ENCODE measurements at places on chromosomes 3 and 15.

DNA sequence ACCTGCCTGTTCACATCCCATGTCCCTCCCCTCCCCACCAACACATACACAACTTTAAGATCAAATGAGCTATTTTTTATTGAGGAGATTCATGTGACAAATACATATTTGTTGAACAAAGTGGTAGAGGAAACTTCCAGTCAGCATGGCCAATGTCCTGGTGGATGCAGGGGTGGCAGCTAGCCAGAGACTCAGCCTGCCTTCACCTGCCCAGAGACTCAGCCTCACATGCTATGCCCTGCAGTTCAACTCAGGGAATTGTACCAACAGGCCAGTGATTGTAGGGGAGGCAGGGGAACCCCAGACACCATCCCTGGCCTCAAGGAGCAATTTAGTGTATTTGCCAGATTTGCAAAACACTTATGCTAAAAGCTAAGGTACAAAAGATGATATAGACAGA is 136.6 kb downstream of the OPA1 start:
- no peak for DNase-seq

- no peak for DNase-seq
These were observed 107.5 kb upstream of the GALNT15 start for GRCh38 chr3:16066975-16067374.

GRCh38 chr3:131503320-131503635 is 507 bp upstream of the MRPL3 start:
- no peak for DNase-seq

- DNase-seq = no peak
These were observed 133.6 kb downstream of the CLSTN2 start for GRCh38 chr3:140068494-140069017.

DNA sequence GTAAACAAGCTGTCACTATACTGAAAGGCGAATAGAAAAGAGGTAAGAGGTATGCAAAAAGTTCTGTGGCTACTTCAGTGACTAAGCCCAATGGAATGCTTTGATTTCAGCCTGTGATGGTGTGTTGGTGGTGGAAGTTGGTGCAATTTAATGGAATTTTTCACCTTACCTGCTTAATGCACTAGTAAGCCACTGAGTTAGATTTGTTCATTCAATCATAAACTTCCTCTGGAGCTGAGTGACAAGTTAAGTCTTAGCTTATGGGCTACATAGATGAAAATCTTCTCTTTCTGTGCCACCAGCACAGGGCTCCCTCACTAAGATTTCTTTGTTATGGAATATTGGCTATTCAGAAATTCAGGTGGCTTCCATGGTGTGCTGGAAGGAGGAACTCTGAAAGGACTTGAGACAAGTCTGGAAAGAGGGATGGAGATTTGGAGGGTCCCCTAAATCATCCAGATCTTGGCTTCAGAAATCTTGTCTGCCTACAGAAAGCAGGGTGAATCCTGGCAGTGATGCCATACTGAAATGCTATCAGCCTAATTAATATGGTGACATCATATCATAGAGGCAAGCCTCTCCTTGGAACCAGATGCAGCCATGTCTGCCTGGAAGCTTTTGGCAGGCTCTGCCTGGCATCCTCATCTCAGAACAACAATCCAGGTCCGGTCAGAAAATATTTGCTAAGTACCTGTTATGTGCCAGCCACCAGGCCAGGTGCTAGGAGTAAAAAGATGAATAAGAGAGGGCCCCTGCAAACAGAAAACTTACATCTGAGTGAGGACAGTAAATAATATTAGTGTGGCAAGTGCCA is 8.1 kb upstream of the GAP43 start:
- no peak for DNase-seq

DNA sequence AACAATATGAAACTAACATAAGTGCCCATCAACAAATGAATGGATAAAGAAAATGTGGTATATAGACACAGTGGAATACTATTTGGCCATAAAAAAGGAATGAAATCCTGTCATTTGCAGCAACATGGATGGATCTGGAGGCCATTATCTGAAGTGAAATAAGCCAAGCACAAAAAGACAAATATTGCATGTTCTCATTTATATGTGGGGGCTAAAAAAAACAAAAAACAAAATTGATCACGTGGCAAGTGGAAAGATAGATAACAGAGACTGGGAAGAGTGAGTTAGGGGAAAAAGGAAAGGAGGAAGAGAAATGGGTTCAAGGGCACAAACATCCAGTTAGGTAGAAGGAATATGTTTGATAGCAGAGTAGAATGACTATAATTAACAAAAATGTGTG is 155.9 kb upstream of the BHLHE40 start:
- no peak for DNase-seq

DNA sequence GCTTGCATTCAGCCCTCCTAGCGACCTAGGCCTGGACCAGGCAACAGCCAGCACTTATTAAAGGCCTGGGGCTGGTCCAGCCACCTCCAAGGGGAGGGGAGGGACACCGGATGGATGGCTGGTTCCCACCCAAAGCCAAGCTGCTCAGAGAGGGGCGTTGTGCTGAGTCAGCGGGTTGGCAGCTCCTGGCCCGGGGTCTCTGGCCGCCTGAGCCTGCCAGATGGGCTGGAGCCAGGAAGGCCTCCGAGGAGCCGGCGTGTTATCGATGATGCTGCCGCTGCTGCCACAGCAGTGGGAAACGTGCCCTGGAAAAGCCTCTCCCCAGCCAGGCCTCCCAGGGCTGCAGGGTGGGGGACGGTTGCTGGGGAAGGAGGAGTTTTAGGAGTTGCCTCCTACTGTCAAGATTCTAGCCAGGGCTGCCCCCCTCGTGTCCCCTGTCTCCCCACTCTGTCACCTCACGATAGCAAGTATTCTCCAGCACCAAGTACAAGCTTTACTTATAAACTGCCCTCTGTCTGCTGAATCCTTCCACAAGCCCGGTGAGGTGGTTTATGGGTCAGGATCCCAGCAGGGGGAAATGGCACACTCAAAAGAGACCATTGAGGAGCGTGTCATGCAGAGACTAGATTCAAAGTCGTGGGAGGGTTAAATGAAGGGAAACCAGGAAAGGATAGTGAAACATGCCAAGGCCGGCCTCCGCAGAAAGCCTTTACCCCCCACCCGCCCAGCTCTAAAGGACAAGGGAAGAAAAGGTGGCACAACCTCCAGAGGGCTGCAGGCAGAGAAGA is 43.2 kb upstream of the TSEN2 start:
- no peak for DNase-seq

DNA sequence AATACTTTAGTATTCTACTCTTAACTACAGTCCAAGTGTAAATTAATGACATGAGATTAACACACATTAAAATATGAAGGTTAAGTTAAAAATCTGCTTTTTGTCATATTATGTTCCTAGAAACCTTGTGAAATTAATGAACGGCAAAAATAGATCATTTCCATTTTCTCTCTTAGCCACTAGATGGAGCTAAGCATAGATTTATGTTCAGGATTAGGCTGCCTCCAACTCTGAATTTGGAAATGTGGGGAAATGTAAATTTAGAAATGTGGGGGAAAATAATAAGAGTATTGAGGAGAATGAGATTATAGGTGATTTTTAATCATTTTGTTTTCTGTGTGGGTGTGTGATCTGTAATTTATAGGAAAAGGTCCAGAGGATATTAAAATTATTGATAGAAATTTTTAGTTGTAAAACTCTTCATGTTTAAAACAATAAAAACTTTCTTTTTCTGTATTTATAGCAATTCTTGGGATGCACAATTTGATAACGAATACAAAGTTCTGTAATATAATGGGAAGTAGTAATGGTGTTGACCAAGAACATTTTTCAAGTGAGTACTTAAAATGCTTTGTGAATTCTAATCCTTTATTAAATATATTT is 59.2 kb downstream of the TMOD3 start:
- peak; percentile 37 for DNase-seq

DNA sequence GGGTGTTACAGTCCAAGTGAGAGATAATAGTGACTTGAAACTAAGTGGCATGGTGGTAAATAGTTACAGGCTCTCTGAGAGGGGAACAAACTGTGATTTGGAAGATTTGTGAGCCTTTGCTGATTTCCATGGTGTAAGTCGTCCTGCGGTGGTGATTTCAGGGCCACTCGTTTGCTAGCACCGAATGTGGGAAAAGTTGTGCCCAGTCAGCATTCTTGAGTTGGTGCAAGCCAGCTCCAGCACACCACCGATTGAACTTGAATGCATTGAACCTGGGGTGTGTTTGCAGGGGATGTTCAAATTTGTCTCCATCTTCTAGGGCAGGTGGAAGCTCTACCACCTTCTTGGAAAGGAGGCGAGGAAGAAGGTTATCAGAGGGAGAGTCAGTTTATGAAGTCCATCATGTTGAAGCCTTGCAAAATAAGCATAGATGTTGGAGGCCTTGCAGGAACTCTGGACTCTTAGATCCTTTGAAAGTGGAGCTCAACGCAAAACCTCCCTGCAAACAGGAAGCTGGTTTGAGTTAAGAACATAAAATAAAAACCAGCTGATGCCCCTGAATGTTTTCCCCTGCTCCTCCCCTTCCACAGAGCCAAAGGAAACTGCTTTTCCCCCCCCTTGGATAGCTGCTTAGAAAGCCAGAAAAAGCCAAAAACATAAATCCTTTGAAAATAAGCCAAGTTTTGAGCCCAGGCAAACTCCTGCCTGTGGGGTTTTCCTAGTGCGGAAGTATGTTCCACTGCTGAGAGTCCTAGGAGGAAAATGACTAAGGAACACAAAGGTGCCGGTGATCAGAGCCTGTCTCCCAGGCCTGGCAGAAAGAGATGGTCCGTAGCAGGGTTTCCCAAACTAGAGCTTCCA is 21.9 kb downstream of the MAPKBP1 start:
- no peak for DNase-seq

DNA sequence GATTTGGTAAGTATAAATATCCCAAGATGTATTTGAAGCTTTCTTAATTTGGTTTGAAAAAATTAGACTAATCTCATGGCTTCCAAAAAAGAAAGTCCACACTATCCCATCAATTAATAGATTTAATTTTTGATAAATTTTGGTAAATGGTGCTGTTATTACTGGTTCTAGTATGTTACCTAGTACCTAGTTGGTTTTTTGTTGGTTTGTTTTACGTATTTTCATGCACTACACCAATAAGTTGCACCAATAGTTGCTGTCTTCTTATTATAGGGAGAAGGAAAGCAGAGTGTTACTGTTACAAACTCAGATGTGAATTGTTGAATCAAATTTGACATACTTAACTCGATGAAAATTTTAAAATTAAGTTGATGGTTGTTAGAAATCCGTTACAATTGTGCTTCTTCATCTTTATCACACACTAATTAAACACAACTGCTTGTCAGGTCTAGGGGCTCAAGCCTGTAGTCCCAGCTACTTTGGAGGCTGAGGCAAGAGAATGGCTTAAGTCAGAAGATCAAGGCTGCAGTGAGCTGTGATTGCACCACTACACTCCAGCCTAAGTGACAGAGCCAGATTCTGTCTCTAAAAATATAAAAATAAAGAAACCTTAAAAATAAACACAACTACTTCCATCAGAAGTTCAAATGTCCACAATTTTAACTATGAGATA is 23.1 kb upstream of the MBNL1 start:
- DNase-seq = no peak

DNA sequence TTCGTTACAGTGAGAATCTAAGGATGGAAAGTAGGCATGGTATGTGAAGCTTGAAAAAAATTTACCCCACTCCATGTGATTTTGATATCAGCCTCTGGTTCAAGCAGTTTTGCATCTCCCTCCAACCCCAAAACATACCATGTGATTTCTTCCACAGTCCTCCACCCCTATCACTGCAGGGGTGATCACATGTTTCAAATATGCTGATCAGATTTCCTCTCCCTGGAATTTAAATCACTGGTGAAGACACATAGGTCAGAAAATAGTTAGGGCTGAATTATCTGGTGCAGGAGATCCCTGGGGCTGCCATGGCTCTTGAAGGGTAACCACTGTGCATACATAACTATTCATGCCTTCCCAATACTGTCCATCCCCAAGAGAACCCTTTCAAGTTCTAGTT is 119.7 kb upstream of the THRB start:
- DNase-seq = no peak

DNA sequence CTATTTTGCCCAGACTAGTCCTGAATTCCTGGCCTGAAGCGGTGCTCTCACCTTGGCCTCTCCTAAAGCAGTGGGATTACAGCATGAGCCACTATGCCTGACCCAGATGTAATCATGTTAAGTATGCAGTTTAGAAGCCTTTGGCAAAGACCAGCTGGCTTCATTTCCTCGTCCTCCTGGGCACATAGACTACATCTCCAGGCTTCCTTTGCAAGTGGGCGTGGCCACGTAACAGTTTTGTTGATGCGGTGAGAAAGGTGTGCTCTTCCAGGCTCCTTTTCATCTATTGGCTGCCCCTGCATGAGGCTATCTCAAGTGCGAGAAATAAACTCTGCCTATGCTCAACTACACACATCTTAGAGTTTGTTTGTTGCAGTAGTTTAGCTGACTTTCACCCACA is 13.0 kb downstream of the SV2B start:
- DNase-seq = no peak

DNA sequence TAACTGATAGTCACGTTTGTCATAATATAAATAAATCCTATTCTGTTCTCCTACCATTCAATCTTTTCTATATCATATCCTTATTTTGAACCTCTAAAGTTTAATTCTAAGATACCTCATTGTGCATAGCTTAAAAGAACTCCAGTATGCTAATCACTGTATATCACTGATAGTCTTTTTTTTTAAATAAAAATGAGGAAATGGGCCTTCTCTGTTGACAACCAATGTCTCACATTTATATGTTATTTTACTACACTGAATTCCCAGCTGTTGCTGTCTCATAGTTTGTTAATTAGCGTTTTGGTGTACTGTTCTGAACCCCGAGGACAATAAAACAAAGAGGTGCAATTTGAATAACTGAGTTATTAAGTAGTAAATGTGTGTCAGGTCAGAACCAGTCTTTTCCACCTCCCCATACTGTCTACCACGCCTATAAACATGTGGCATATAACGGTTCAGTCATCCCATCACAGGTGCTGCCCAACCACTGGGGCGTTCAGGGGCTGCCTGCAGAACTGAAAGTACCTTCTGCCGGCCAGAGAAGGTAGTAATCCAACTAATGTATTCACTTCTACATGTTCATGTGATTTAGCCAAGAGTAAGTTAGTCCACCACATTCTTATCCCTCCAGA is 14.9 kb downstream of the CBLB start:
- no peak for DNase-seq

DNA sequence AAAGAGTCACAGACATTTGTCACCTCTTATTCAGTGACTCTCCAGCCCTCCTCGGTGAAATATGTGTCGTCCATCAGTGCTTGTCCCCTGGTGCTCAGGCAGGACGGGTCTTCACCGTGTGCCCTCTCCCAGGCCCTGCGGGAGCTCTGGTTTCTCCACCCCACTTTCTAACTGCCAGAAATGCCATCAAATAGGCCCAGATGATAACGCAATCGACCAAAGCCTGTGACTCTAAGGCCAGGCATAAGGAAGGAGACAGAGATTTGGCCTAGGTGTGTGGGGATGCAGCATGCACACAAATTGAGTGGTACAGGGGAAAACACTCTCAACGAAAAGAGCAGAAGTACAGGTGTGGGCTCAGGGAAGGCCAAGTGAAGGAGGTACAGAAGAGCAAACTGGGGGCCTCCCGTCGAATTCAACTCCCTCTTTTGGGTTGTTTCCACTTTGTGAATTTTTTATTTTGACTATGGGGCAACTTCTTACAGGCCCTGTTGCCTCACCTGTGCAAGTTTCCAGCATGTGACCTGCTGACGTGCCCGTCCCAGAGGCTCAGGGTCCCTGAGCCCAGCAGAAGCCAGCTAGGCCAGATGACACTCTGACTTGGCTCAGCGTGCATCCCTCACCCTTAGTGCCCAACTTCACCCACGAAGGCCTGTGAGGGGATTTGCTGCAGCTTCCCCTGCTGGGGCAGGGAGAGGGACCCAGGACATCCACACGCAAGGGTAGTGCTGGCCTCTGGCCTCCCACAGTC is 4.7 kb downstream of the NUP210 start:
- DNase-seq = no peak

- no peak for DNase-seq
These were observed 323.4 kb upstream of the GOLIM4 start for GRCh38 chr3:168419091-168419490.
